ENCODE measurements at places on chromosomes 12 and 14.

DNA sequence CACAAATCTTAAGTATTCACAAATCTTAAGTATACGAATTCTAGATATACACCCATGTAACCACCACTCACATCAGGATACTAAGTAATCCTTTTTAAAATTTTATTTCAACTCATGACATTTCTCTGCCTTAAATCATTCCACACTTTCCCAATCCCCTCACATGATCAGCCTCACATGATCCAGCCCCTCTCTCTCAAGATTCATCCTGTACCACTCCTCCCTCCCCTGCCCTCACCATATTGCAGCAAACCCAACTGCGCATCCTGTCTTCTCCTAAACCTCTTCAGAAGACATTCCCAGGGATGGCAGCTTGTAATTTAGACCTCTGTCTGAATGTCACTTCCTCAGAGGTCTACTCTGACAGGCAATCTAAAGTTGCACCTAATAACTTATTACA lies 1.7 kb upstream of the EIF4B start:
- no peak for DNase-seq

- no peak for DNase-seq
Observed at GRCh38 chr14:72692696-72693095, 201.2 kb downstream of the DPF3 start.

GRCh38 chr12:45670346-45671065 lies 59.0 kb upstream of the ARID2 start:
- no peak for DNase-seq

DNA sequence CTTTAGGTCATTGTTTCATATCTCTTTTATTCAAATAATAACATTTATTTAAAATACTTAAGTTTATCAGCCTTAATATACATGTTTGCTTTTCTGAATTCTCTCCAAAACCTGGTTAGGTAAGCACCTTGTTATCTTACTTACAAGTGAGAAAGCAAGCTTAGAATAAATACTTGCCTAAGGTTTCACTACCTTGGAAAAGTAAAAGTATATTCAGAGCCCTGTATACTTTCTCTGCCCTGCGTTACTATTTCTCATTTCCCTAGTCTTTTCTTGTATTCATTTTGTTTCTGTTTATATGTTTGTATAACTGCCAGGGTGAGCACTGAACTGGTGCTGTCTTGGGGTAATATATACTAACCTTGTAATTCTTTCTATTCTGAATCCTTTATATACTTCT lies 21.5 kb downstream of the METAP2 start:
- no peak for DNase-seq

GRCh38 chr12:991350-992333 lies 619 bp downstream of the ERC1 start:
- no peak for DNase-seq

- DNase-seq = no peak
Observed at GRCh38 chr14:62144863-62145262, 382.6 kb downstream of the SNAPC1 start.

DNA sequence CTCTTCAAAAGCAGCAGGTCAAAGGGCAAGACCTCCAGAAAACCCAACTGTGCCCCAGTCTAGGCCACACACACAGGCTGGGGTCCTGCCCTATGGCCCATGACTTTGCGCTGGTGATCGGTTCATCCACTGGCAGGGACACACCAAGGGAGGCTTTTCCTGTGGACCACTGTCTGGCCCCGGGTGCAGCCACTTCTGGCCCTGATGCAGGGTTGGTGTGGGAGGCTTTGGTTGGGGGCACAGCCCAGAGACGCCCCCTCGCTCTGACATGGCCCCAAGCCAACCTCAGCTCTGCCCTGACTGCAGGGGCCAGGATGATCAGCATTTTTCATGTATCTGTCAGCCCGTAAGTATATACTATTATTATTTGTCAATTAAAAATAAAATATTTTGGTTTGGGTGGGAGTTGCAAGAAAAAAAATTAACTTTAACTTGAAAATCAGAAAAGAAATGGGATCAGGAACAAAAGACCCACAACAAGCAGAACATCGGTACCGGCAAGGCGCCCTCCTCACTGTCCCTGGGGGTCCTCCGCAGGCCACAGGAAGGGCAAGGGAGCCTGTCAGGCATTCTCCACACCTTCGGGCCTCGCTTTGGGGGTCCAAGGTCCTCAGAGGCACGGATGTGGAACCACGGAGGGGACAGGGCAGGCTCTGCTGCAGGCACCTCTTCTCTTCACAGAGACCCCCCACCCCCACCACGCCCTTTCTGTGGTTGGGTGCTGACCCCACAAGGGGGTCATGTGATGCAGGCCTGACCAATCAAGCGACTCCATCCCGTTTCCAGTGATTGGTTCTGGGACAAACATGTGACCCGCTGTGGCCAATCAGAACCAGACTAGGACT lies 181.5 kb upstream of the SFSWAP start:
- no peak for DNase-seq

DNA sequence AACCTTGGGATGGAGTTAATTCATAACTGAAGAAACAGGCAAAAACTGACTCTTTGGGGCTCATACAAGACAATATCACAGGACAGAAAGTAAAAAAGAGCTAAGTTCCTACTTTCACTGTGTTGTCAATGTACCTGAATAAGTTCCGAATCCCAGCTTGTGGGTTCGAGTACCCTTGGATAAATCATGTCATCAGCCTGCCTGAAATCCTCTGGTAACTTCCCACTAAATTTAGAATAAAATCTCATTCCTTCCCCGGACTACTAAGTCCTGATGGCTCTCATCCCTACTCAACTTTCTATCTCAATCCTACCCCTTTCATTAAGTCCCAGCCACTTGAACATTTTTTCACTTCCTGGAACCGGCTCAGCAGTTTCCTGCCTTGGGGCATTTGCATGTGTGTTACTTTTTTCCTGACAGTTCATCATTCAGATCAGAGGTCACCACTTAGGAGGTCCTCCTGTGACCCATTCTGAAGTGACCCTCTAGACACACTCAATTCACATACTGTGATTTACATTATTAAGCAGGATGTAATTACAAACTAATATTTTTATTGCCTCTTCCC lies 12.7 kb downstream of the ERP29 start:
- DNase-seq = no peak
